ENCODE measurements at places on chromosomes 16 and 17. TPM values are rescaled to one million over a fixed set of nuclear protein-coding genes. Genes with fewer than 3 reads are reported as not detected.

Gene NGFR
- 6.1 TPM for total RNA-seq

Gene OR4D1
- not detected for total RNA-seq

- no peak overlapping the region for H3K27ac ChIP-seq
- H3K4me1 ChIP-seq, result no peaks in the 10 kb centered on the region
- H3K36me3 ChIP-seq, result no peaks in the 10 kb centered on the region
- no peak for DNase-seq
- peaks cover 51% of the 10 kb centered on the region for H3K27me3 ChIP-seq
- H3K4me3 ChIP-seq, result no peak overlapping the region
Observed at GRCh38 chr16:77868478-77868877, 80.1 kb downstream of the VAT1L start.

- DNase-seq, result no peak
- H3K4me1 ChIP-seq, result peaks cover 17% of the 10 kb centered on the region
- peak overlapping the region; percentile 65 for H3K27ac ChIP-seq
- peak overlapping the region; percentile 91 for H3K4me3 ChIP-seq
Observed at GRCh38 chr16:1493746-1494094, 560 bp downstream of the TELO2 start.
